Dermis lymphatic vessel endothelial cell (primary cell): ENCODE measurements at places on chromosomes 2 and 18. TPM values are rescaled to one million over a fixed set of nuclear protein-coding genes. Genes with fewer than 3 reads are reported as not detected.

Gene FAP
- 0.09 and 0.76 TPM in 2 replicates for total RNA-seq

Gene SOS1
- 10.5 and 11.3 TPM in 2 replicates for total RNA-seq

Gene SERPINB3
- total RNA-seq: not detected in 2 replicates

Gene CHRNG
- total RNA-seq: not detected in 2 replicates

Gene NLRC4
- total RNA-seq: not detected in 2 replicates

Gene ABCB11
- not detected in 2 replicates for total RNA-seq

Gene IL1RL1
- under 0.01 and 0.09 TPM in 2 replicates for total RNA-seq

Gene GALR1
- not detected in 2 replicates for total RNA-seq

Gene CRYGD
- total RNA-seq: not detected in 2 replicates

Gene TRAK2
- total RNA-seq: 36.9 and 43.8 TPM in 2 replicates

Gene ARHGEF33
- total RNA-seq: under 0.01 and 0.26 TPM in 2 replicates

Gene ARHGAP25
- 11.2 and 15.0 TPM in 2 replicates for total RNA-seq

Gene TLX2
- not detected in 2 replicates for total RNA-seq

Gene LYG2
- total RNA-seq: not detected in 2 replicates

Gene B3GNT7
- 10.7 and 13.0 TPM in 2 replicates for total RNA-seq

Gene TLK1
- total RNA-seq: 16.9 and 17.1 TPM in 2 replicates

Gene DLX2
- under 0.01 TPM in 1 of 2 replicates, not detected in the other for total RNA-seq

Gene TEX44
- not detected in 2 replicates for total RNA-seq

Gene SEPTIN10
- total RNA-seq: 122 and 146 TPM in 2 replicates

Gene EFEMP1
- 1,851 and 8,510 TPM in 2 replicates for total RNA-seq

Gene COL3A1
- 0.95 and 6.9 TPM in 2 replicates for total RNA-seq

Gene IL1RN
- not detected in 2 replicates for total RNA-seq

Gene UGT1A3
- total RNA-seq: not detected in 2 replicates

Gene CMPK2
- total RNA-seq: 0.26 and 0.33 TPM in 2 replicates

Gene LGALSL
- 3.2 and 4.2 TPM in 2 replicates for total RNA-seq

Gene EPHA4
- total RNA-seq: 0.17 and 0.54 TPM in 2 replicates

Gene EMX1
- not detected in 2 replicates for total RNA-seq

Gene CAPN14
- total RNA-seq: under 0.01 and 0.09 TPM in 2 replicates

Gene VIT
- total RNA-seq: under 0.01 TPM in 1 of 2 replicates, not detected in the other

Gene MOGAT1
- not detected in 2 replicates for total RNA-seq

Gene C18orf32
- 8.9 and 10.0 TPM in 2 replicates for total RNA-seq

Gene ME2
- total RNA-seq: 20.7 and 29.2 TPM in 2 replicates

Gene DNER
- under 0.01 TPM in 1 of 2 replicates, not detected in the other for total RNA-seq

Gene ERFE
- total RNA-seq: 0.22 TPM in 1 of 2 replicates, not detected in the other

Gene ABCA12
- not detected in 2 replicates for total RNA-seq

Gene GPR35
- total RNA-seq: 0.17 TPM in 1 of 2 replicates, not detected in the other

Gene PLCD4
- 1.3 and 2.6 TPM in 2 replicates for total RNA-seq

Gene MAL
- not detected in 2 replicates for total RNA-seq

Gene UGT1A4
- total RNA-seq: not detected in 2 replicates

Gene ERCC3
- total RNA-seq: 28.6 and 31.3 TPM in 2 replicates

Gene DNAH6
- under 0.01 and 0.09 TPM in 2 replicates for total RNA-seq

Gene DSEL
- 12.2 and 14.8 TPM in 2 replicates for total RNA-seq

Gene CABYR
- total RNA-seq: 0.22 and 1.0 TPM in 2 replicates

Gene VWA3B
- not detected in 2 replicates for total RNA-seq

Gene HOXD8
- total RNA-seq: 23.8 and 44.3 TPM in 2 replicates

Gene CCDC178
- not detected in 2 replicates for total RNA-seq

Gene TOGARAM2
- under 0.01 TPM in 1 of 2 replicates, not detected in the other for total RNA-seq

Gene CXCR1
- total RNA-seq: not detected in 2 replicates

Gene PDE11A
- total RNA-seq: 0.09 TPM in 1 of 2 replicates, not detected in the other

Gene C2orf66
- total RNA-seq: 0.09 TPM in 1 of 2 replicates, not detected in the other

Gene ST8SIA3
- total RNA-seq: not detected in 2 replicates

Gene CYS1
- under 0.01 and 0.11 TPM in 2 replicates for total RNA-seq

Gene MAP3K19
- total RNA-seq: not detected in 2 replicates

Gene LRRTM4
- total RNA-seq: not detected in 2 replicates

Gene IL36RN
- total RNA-seq: not detected in 2 replicates

Gene TEKT4
- total RNA-seq: not detected in 2 replicates

Gene RIT2
- total RNA-seq: not detected in 2 replicates

Gene GBX2
- 0.52 and 0.87 TPM in 2 replicates for total RNA-seq

Gene DRC1
- total RNA-seq: not detected in 2 replicates

Gene YES1
- 168 and 221 TPM in 2 replicates for total RNA-seq
